ENCODE measurements at places on chromosomes 13 and 19.
A peak's percentile ranks its signal among the peaks of the same experiment; 100 is the strongest.

DNA sequence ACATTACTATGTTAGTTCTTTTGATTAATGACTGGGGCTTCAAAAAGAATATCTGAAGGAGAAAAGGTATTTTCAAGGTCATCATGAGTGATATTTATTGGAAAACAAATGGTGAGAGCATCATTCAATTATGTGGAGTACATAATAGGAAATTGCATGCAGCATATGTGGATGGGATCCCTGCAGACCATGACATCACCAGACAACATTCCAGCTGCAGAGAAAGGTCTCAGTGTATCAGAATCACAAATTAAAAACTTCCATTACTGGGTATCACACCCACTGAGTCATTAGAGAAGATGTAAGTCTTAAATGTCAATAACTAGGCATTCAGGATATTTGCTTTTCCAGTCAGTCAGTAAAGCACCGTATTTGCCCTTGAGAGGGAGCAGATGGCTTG, 574.4 kb upstream of the SLC10A2 start:
- DNase-seq: no peak

DNA sequence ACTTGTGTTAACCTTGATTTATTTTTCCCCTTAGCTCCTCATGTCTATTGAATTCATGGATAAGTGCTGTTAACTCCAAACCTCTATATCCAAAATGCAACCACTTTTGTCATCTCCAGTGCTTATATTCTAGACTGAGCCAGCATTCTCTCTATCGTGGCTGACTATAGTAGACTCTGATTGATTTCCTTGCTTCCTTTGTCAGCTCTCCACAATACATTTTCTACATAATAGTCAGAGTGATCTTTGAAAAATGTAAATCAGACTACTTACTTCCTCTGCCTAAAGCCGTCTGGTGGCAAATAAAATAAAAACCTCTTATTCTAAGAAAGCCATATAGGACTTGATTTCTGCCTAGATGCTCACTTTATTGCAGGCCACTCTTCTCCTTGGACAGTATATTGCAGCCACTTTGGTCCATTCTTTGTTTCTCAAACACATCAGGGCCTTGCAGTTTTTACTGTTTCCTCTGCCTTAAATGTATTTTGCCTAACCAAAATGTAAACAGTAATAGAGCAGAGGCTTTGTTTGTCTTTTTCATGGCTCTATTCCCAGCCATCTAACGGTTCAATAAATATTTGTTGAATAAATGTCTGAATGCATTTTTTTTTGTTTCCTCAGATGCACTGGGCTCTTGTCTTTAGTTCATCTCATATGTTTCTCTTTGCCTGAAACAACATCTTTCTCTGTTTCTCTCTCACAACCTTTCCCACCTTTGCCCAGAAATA, 243.6 kb upstream of the CSNK1A1L start:
- no peak for DNase-seq

- no peak for DNase-seq
These were observed 6.8 kb downstream of the SLC8A2 start for GRCh38 chr19:47464675-47465419.

DNA sequence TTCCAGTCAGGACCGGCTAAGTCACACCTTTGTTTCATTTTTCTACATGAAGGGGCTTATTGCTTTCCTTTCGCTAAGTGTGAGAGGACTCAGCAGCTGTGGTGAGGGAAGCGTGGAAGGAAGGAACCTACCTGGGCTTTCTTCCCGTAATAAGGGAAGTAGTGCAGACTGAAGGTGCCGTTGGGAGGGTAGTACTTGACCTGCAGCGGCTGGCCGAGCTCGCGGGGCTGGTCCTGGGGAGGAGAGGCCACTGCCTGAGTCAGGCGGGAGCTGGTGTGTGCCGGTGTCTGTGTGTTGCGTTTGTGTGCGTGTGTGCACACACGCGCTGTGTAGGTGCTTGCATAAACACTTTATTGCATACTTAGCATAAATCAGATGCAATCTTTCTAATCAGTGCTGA, 7.7 kb downstream of the ATP4B start:
- no peak for DNase-seq

DNA sequence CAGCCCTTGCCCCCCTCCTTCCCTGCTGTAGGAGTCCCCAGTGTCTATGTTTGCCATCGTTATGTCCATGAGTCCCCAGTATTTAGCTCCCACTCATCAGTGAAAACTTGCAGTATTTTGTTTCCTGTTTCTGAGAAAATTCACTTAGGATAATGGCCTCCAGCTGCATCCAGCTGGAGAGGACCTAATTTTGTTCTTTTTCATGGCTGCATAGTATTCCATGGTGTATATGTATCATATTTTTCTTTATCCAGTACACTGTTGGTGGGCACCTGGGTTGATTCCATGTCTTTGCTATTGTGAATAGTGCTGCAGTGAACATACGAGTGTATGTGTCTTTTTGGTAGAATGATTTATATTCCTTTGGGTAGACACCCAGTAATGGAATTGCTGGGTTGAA, 18.0 kb upstream of the POP4 start:
- no peak for DNase-seq

- DNase-seq: no peak
These were observed 137.0 kb downstream of the SLITRK6 start for GRCh38 chr13:85662186-85662585.

DNA sequence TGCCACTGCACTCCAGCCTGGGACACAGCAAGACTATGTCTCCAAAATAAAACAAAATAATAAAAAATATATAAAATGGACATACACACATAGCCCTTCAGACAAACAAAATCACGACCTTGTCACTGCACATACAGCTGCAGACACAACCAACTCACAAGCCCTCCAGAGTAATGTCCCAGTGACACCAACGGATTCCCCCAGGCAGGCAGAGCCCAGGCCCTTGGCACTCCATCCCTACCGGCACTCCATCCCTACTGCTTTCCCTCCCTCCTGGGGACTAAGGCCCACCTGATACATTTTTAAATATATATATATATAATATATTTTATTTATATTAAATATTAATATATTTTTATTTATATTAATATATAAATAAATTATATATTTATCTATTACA, 18.5 kb downstream of the ZNF101 start:
- no peak for DNase-seq

- DNase-seq: peak; percentile 41
These were observed 8.3 kb upstream of the CRX start for GRCh38 chr19:47813304-47813994.

- no peak for DNase-seq
These were observed 15.0 kb upstream of the DHRS12 start for GRCh38 chr13:51818781-51819511.

DNA sequence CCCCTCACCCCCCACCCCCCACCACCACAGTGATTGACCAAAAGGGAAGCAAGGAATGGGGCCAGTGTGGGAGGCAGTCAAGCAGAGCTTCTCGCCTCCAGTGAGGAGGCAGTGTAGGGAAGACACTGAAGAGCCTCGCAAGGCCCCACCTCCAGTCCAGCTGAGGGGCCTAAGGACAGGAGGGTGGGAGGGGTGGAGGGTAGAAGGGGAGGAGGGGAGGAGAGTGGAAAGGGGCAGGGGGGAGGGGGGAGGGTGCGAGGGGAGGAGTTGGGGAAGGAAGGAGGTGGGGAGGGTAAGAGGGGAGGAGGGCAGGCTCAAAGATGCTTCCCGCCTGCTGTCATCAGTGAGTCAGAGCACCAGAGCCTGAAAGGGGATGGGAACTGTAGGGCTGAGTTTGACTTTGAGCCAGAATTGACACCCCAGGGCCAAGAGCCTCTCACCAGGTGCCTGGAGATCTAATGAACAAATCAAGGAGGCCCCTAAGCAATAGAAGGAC, 786.2 kb downstream of the UQCRFS1 start:
- DNase-seq: no peak

DNA sequence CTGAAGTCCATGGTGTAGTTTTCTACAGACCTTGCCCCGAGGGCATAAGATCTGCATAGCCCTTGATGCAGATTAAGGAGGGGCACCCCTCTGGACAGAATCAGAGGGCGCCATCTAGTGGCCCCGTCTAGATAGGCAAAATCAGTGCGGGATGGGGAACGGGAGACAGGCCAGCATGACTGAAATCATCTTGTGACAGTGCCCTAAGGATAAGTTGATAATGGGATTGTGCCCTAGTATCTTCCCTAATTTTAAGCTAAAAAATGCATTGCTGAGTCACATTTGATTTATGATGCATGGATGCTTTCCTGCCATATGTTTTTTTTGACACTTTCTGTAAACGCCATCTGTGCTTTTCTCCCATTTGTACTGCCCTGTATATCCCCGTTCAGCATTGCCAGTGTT, 19.0 kb upstream of the GPI start:
- DNase-seq: peak; percentile 58

DNA sequence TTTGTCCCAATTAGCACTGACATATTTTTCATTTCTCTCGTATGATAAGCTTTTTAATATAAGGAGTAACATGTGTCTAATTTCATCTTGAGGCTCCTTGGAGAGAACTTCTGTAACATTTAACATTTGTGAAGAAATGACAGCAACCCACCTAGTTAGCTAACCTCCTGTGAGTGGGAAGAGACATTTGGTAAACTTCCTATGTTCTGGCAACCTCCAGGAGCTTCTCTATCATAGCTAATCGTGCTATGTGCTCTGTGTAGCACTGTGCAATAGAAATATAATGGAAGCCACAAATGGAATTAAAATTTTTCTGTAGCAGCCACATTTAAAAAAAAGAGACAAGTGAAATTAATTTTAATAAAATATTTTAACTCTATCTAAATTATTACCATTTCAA, 5.4 kb upstream of the OLFM4 start:
- DNase-seq: no peak

DNA sequence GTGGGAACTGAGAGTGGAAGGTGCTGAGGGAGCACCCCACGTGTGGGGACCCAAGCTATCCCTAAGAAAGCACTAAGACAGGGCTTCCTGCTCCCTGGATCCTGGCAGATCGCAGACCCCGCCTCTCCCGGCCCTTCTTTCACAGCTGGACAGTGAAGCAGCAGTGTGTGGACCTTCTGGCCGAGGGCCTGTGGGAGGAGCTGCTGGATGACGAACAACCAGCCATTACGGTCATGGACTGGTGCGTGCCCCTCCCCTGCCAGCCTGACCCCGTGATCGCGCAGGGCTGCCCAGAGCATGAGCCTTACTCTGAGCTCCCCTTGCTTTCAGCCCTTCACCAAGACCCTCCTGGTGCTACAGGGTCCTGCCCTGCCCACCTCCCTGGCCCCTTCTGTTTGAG, 2.3 kb downstream of the NCCRP1 start:
- DNase-seq: no peak

DNA sequence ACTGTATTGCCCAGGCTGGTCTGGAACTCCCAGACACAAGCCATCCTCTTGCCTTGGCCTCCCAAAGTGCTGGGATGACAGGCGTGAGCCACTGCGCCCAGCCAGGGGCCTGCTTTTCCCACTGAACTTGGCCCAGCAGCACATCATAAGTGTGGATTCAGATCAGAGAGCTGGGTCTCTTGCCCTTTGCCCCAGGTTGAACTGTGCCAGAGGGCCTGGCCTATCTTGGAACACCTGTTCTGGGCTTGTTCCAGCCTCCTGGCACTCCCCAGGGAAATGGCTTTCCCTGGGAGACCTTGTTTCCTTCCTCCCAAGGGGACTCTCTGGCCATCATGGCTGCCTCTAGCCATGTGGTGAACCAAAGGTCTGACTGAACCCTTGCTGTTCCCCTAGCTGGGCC, 3.4 kb downstream of the CC2D1A start:
- no peak for DNase-seq

- no peak for DNase-seq
These were observed at the start of gene SLC44A2 for GRCh38 chr19:10625003-10625761. TSS of gene SLC44A2 (plus strand) at chr19:10625553. CDS start at chr19:10625634, 81 bp downstream.

- DNase-seq: no peak
These were observed 383.4 kb downstream of the EFNB2 start for GRCh38 chr13:106152047-106152446.

DNA sequence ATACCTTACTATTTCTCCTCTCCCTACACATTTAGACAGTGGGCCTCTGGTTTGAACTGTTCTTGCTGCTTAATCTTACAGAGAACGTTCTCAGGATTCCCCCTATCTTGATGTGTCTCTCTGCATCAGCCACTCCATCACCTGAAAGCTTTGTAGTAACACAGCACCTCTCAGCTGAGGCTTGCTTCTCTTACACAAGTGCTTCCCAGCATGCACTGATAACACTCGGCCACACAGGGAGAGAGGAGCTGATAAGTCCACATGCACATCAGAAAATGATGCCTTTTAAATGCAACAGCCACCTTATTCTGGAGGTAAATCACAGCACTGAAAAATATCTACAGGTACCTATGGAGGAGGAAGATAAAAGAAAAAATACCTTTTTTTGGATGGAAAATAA, 192.2 kb upstream of the TSHZ3 start:
- no peak for DNase-seq

- DNase-seq: peak; percentile 32
These were observed 8.9 kb upstream of the VN1R1 start for GRCh38 chr19:57465680-57466381.

DNA sequence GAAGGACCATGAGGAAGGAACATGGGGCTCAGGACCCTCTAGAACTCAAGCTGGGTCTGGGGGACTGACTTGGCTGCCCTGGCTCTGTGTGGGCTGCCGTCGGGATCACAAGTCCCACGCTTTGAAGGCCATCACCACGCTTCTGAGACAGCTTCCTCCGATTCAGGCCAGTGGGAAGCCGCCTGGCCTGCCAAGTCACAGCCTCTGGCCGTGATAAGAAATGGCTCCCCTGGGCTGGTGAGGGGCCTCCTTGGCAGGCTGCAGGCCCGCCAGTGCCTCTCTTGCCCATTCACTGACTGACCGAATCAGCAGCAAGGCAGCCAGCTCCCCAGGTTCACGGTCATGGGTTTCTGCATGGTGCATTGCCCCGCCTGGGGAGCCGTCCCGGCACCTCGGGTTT, 48.8 kb downstream of the COMP start:
- no peak for DNase-seq

DNA sequence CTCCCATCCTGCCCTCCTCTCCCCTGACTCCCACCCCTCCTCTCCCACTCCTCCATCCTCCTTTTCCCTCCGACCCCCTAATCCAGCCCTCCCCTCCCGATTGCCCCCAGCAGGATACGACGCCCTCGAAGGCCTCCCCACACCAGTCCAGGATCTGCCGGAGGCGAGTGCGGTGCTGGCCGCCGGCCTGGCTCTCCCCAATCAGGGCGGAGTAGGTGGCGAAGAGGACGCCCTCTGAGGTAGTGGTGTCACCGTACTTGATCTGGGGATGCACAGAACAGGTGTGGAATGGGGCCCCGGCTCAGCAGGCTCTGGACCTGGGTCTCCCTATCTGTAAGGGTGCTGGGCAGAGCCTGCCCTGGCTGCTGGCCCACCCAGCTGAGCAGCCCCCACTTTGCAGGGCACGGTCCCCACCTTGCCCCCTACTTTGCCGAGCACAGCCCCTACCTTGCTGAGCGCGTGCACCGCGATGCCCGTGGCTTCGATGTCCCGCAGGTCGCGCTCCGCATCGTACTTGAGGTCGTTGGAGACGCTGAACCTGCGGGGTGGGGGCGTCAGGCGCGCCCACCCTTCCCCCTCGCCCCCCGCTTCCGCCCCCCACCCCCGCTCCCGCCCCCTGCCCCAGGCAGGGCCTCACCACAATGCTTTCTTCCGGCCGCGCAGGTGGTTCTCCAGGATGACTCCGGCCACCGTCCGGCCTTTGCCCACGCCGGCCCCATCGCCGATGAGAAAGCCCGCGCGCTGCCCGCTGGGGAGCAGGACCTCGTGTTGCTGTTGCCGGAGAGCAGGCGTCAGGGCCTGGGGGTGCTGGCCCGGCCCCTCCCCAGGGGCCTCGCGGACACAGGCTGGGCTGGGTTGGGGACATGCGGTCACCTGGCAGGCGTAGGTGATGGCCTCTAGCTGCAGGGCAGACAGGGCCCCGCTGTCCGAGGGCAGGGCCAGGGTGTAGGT, 18.5 kb downstream of the GPX4 start:
- no peak for DNase-seq

Measured in T-helper 1 cell (primary cell).